ENCODE measurements at places on chromosomes 5 and 9.

- H3K27me3 ChIP-seq: no peaks in the 10 kb centered on the region
- no peaks in the 10 kb centered on the region for H3K4me1 ChIP-seq
- H3K36me3 ChIP-seq: no peaks in the 10 kb centered on the region
Observed at GRCh38 chr5:74304536-74304935, 336.0 kb downstream of the ENC1 start.

DNA sequence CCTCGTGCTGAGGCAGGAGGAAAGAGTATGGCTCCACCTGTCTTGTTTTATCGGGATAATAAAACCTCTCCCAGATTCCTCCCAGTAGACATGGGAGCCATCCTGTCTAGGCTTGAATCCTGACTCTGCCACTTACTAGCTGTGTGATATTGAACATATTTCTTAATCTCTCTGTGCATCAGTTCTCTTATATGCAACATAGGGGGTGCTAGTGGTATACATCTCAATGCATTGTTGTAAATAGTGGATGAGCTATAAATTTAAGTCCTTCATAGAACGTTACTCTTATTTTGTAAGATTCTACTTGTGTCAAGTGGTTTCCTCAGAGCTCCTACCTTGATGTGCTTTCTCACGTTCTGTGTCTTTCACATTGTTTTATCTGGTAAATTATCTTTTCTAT lies 417.7 kb upstream of the POU5F2 start:
- H3K36me3 ChIP-seq: no peaks in the 10 kb centered on the region
- DNase-seq: no peak
- no peak overlapping the region for H3K27ac ChIP-seq
- H3K4me1 ChIP-seq: no peaks in the 10 kb centered on the region

- H3K4me1 ChIP-seq: no peaks in the 10 kb centered on the region
- peak overlapping the region; percentile 4 for H3K27ac ChIP-seq
- H3K36me3 ChIP-seq: no peaks in the 10 kb centered on the region
- no peaks in the 10 kb centered on the region for H3K27me3 ChIP-seq
- H3K4me3 ChIP-seq: no peak overlapping the region
- DNase-seq: no peak
Observed at GRCh38 chr5:79875230-79875629, 115.8 kb downstream of the MTX3 start.

DNA sequence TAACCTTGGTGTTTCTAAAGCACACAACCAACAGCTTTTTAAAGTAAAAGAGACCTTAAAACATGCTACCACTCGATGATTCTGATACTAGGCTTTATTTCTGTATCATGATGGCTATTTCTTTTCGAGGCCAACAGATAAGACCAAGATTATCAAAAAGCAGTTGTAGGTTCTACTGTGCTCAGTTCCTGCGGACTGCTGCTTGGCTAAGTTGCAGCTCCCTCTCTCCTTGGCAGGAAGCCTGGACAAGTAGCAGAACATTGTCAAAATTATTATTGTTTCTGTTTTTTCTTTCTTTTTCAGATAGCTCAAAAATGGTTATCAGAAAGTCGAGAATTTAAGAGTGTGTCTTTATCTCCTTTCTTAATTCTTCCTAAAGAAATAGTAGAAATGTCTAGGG lies 607.6 kb downstream of the PTPRD start:
- H3K27me3 ChIP-seq: no peaks in the 10 kb centered on the region
- no peaks in the 10 kb centered on the region for H3K36me3 ChIP-seq
- H3K4me1 ChIP-seq: no peaks in the 10 kb centered on the region
- no peak for DNase-seq
- H3K27ac ChIP-seq: no peak overlapping the region

DNA sequence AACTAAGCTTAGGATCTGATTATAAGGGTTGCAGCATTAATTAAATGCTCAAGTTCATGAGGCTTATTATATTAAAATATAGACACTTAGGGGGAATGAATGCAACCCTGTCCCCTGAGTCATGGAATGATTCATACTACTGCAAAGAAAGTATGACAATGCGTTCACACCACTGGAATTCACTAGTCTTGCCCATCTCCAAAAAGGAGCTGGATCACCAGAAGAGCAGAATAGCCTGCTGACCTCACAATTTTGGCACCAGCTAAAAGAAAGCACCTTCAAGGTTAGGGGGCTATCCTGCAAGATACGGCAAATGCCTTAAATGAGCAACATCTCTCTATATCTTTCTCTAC lies 32.0 kb upstream of the TMED7 start:
- no peak for DNase-seq
- no peaks in the 10 kb centered on the region for H3K27me3 ChIP-seq
- no peaks in the 10 kb centered on the region for H3K36me3 ChIP-seq

DNA sequence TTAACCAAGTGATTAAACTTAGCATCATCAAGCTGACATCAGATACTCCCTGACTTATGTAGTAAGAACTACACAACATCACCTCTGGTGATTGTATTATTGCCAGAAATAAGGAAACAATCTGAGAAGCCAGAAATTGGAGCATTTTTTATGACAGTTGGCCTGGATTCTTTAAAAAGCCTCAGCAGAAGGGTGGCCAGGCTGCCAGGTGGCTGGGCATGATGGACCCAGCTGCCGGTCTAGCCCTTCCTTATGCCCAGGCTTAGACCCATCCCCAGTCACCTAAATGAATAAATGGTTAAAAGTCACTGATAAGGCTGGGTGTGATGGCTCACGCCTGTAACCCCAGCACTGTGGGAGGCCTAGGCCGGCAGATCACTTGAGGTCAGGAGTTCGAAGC lies 12.8 kb downstream of the OR1K1 start:
- DNase-seq: no peak
- no peak overlapping the region for H3K27ac ChIP-seq
- peaks cover 3% of the 10 kb centered on the region for H3K36me3 ChIP-seq
- no peaks in the 10 kb centered on the region for H3K4me1 ChIP-seq
- H3K27me3 ChIP-seq: no peaks in the 10 kb centered on the region

DNA sequence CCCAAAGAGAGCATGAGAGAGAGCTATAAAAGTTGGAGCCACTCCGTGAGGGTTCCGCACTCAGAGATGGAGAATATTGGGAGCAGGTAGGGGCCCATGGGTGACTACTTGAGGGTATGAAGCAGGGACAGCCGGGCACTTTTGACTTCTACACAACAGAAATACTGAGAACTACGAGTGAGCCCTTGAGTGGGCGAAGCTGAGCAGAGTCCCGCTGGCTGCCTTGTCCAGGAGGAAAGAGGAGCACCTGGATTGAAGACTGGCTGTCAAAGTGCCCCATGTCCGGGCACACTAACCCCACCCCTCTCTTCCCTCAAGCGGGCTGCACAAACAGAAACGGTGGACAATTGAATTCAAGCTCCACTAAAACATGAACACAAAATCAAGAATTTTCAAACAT lies 33.6 kb downstream of the FYB1 start:
- H3K4me3 ChIP-seq: no peak overlapping the region
- H3K27ac ChIP-seq: no peak overlapping the region
- no peaks in the 10 kb centered on the region for H3K36me3 ChIP-seq
- no peak for DNase-seq

GRCh38 chr9:1580215-1580614 lies 434.9 kb upstream of the SMARCA2 start:
- H3K27ac ChIP-seq: no peak overlapping the region
- DNase-seq: no peak
- H3K4me1 ChIP-seq: no peaks in the 10 kb centered on the region
- H3K27me3 ChIP-seq: no peaks in the 10 kb centered on the region
- H3K4me3 ChIP-seq: no peak overlapping the region

- H3K27me3 ChIP-seq: no peaks in the 10 kb centered on the region
- no peaks in the 10 kb centered on the region for H3K4me1 ChIP-seq
- peak overlapping the region; percentile 79 for H3K27ac ChIP-seq
- no peak overlapping the region for H3K4me3 ChIP-seq
Observed at GRCh38 chr5:172603251-172603806, 37.7 kb upstream of the NEURL1B start.

DNA sequence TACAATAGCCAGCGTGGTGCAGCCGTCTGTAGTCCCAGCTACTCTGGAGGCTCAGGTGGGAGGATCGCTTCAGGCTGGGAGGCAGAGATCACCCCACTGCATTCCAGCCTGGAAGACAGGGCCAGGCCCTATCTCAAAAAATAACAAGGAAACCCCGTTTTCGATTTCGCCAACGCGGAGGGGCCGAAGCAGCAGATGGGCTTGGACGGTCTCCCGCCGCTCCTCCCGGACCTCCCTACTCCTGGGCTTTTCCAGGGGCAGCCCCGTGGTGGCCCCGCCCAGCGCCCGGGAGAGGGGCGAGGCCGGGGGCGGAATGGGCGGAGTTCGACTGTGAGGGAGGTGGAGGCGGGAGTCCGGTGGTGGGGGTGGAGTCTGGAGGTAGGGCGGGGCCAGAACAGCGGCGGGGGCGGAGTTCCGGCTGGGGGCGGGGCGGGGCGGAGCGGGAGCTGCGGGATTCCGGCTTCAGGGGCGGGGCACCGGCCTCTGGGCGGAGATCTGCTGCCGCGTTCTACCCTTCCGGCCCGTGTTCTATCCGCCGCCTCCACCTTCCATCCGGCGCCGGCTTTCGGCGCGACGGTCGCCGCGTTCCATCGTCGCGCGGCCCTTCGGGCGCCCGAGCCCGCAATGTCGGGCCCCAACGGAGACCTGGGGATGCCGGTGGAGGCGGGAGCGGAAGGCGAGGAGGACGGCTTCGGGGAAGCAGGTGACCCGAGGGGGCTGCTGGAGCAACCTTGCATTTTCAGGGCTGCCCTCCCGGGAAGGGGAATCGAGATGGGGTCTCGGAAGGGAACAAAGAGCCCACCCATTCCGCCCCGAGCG lies at the start of gene BBLN:
Gene BBLN, plus strand, starts transcription at position 482 of the 819 bp plus-strand sequence. Its CDS starts 143 bp downstream, at position 625.
- no peaks in the 10 kb centered on the region for H3K27me3 ChIP-seq
- peak within 1 kb of the TSS; percentile 60 for H3K4me3 ChIP-seq
- peak; percentile 94 for DNase-seq
- peaks cover 16% of the 10 kb centered on the region for H3K36me3 ChIP-seq
- H3K4me1 ChIP-seq: peaks cover 29% of the 10 kb centered on the region
- H3K27ac ChIP-seq: peak within 1 kb of the TSS; percentile 76

GRCh38 chr9:132409828-132410528 lies at the start of gene CFAP77:
TSS of gene CFAP77 (plus strand) at chr9:132410211. CDS start at chr9:132410272, 61 bp downstream.
- H3K27me3 ChIP-seq: no peaks in the 10 kb centered on the region
- H3K36me3 ChIP-seq: no peaks in the 10 kb centered on the region
- H3K27ac ChIP-seq: peak within 1 kb of the TSS; percentile 77
- no peak for DNase-seq

DNA sequence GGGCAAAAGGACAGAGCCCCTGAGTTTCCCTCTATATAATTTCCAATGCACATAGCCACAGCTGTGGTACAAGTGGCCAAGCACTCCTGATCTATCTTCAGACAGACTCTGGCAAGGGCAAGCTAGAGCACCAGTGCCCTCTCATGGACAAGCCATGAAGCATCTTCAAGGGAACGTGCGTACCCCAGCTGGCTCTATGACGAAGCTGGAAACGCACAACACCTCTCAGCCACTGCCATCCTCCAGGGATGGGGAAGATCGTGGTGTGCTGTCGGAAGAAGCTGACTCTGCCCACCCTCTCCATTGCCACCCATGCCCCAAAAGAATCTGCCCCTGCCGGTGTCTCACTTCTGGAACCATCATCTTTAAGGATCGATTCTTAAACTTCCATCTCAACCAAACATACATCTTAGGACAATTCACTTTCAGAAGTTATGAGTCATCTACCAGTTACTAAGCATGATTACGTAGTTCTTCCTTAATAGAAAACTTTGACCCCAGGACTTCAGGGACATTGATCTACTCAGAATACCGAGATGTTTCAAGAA lies 482.9 kb downstream of the AGTPBP1 start:
- no peak overlapping the region for H3K27ac ChIP-seq
- no peaks in the 10 kb centered on the region for H3K27me3 ChIP-seq
- peaks cover 11% of the 10 kb centered on the region for H3K4me1 ChIP-seq
- DNase-seq: peak; percentile 66
- H3K4me3 ChIP-seq: no peak overlapping the region

DNA sequence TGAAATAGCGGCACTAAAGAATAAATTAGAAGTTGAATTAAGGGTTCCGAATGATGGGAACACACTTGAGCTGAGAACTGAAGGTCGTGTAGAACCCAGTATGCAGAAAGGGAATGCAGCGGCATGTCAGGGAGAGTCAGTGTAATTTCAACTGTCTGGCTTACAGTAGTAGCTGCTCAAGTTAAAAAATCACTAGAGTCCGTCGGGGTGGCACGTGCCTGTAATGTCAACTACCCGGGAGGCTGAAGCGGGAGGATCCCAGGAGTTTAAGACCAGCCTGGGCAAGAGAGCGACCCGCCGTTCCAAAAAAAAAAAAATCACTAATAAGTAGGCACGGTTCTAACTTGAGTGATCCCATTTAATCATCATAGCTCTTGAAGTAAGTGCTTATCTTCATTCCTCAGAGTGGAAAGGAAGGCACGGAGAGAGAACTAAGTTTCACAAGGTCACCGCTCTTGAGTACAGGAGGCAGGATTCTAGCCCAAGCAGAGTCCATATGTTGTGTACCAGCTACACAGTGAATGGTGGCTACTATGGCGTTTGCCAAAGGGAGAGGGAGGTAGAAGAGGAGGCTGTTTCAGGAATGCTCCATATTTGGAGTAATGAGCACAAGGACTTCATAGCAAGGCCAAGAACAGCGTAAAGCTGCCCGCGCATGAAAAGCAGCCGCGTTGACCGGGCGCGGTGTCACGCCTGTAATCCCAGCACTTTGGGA lies 831 bp downstream of the RMRP start:
- no peak for DNase-seq
- H3K27me3 ChIP-seq: no peaks in the 10 kb centered on the region
- H3K4me3 ChIP-seq: peak overlapping the region; percentile 36
- no peaks in the 10 kb centered on the region for H3K4me1 ChIP-seq
- peaks cover 15% of the 10 kb centered on the region for H3K36me3 ChIP-seq

Data from right atrium auricular region (tissue), 2 donors.